ENCODE measurements at places on chromosomes 1 and 21.
A peak's percentile ranks its signal among the peaks of the same experiment; 100 is the strongest.

- no peak for DNase-seq
Observed at GRCh38 chr1:232172563-232172962, 457.4 kb downstream of the SIPA1L2 start.

DNA sequence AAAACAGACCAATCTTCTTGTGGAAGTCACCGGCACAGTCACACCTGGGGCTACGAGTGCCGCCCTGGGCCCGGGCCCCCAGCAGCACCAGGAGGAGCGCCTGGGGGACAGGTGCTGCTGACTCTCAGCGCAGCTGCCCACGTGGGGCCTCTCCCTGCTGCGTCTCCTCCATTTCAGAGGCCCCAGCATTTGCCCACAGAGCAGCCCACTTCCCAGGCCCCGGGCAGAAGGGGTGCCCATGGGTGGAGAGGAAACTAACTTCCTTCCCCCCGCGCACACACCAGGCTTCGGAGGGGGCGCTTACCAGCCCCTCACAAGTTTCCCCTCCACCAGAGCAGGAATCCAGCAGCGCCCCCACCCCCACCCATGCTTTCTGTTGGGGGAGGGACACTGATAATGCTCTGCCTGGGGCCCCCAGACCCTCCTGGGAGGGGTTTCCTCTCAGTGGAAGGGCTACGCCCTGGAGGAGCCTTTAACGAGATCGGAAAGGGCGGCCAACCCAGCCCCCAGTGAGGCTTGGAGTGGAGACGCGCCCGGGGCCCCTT is 440 bp downstream of the TNFRSF25 start:
- no peak for DNase-seq

DNA sequence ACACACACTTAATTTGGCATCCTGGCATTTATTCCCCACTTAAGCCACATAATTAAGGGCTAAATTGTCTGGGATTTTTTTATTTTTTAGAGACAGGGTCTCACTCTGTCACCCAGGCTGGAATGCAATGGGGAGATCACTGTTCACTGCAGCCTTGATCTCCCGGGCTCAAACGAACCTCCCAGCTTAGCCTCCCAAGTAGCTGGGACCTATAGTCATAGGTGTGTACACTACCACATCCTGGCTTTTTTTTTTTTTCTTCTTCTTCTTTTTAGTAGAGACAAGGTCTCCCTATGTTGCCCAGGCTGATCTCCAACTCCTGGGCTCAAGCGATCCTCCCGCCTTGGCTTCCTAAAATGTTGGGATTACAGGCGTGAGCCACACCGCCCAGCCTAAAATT is 24.2 kb downstream of the ZZZ3 start:
- DNase-seq = no peak

- no peak for DNase-seq
Observed at GRCh38 chr1:178652506-178653490, 72.2 kb upstream of the RALGPS2 start.

DNA sequence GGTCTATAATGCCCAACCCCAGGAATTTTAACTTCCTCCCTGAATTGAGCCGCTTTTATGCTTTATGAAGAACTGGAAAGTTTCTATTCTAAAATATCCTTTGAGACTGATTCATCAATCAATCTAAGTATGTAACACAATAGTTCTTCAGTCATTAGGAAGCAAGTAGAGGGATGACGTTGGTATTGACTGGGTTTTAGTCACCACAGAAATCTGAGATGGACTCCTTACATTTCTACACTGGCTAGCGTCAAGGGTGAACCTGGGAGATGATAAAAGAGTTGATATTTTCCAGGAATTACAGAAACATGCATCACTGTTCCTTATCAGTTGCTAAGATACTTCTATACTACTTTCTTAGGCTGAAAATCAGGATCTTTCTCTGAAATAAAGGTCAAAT is 308.0 kb downstream of the HMCN1 start:
- no peak for DNase-seq

DNA sequence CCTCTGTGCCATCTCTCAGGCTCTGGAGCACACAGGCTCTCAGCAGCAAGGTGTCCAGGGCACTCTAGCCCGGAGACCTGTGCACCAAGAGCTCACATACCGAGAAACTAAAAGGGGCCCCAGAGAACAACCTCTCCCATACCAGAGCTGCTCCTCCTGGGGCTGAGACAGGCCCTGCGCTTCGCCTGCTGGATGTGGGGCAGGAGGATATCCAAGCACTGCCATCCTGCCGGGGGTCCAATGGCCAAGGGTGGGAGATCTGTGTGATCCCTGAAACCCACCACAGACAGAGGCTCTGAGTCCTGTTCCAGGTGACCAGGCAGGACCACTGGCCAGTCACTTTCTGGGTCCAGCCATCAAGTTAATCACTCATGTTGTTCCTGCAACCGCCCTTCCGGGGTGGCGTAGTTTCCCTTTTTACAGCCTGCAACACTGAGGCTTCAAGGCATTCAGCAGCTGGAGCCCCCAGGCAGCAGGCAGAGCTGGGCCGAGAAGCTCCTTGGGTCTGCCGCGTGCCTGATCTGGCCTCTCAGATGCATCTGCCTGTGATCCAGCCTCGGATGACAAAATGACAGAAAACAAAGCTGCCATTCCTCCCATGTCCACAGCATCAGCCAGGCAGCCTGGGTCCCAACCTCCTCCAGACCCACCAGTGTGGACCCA is 36.7 kb upstream of the ACTRT2 start:
- DNase-seq = no peak

DNA sequence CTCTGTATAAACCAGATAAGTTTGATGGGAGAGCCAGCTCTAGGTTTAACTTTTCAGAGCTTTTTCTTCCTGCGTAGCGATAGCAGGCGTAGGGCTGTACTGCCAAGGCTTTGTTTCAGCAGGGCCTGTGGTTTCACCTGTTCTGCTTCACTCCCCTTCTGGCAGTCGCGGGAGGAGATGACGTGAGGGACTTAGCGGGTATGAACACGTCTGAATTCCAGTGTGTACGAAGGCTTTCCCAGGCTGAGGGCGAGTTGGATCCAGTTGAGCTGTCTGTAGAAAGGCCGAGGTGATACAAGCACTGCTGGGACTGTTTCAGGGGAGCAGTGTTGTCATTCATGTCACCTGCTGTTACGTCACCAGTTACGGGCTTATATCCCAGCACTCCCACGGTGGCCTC is 21.2 kb downstream of the PEX14 start:
- no peak for DNase-seq

GRCh38 chr21:42411197-42411869 is 7.6 kb downstream of the UBASH3A start:
- no peak for DNase-seq

GRCh38 chr1:25896266-25896665 is 10.0 kb downstream of the STMN1 start:
- no peak for DNase-seq

DNA sequence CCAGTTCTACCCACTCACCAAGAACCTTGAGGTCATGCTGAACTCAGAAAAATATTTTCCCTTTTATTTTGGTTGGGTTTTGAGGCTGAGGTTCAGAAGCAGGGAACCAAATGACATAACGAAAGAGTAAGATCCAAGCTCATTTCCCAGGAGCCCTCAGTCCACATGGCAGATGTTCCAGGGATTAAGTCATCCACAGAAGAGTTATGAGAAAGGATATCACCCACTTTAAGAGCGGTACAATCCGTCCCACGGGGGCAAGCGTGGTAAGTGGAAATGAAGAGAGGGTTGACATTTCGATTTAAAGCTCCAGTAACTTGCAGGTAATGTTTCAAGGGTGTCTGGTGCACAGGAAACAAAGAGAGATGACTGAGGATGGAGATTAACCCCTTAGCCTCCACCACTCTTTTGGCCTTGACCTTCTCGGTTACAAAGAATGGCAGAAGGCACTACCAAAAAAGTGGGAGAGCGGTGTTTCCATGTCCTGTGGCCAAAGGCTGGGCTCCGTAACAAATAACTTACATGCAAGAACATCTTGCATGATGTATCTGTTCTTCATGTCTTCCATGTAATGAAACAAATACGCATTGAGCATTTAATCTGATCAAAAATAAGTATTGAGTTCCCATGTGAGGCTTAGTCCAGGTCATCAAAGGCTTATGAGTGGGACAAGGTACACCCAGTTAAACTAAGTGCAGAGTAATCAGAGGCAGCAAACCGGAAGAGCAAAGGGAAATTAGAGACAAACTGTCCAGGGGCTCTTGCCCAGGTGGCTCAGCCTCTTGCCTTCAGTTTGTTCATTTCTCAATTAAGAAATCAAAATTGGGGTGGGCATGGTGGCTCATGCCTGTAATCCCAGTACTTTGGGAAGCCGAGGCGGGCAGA is 241.4 kb downstream of the TOMM20 start:
- DNase-seq = no peak

GRCh38 chr1:1672181-1672965 is 13.6 kb upstream of the CDK11B start:
- DNase-seq = no peak

- no peak for DNase-seq
Observed at GRCh38 chr1:157724537-157725220, 24.1 kb upstream of the FCRL3 start.

GRCh38 chr1:25004355-25004754 is 74.3 kb upstream of the RUNX3 start:
- no peak for DNase-seq

- DNase-seq = peak; percentile 44
Observed at GRCh38 chr1:40476924-40477677, at the start of gene ZFP69. Gene ZFP69 (plus strand): TSS chr1:40477290. CDS start chr1:40479362, 2,072 bp downstream.

- no peak for DNase-seq
Observed at GRCh38 chr1:205189131-205189530, 22.4 kb downstream of the DSTYK start.

- DNase-seq = no peak
Observed at GRCh38 chr1:163205513-163205912, 2.8 kb upstream of the RGS5 start.

DNA sequence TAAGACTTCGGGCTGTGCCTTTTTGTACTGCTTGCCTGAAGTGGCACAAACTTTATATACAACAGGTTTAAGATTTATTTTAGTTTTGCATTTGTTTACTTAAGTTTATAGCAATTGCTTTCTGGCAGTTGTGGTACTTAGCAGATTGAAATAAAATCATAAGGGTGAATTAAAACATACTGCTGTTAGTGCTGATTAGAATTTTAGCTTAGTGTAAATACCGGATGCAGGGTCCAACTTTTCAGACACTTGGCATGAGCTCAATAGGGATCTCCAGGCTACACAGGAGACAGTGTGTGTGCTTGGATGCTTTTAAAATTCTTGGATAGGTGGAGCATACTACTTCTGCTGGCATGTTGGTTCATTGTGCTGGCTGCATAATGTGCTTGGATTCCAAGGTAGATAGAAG is 159.6 kb downstream of the NFIA start:
- no peak for DNase-seq

- DNase-seq = no peak
Observed at GRCh38 chr1:204599098-204599497, 82.9 kb downstream of the MDM4 start.

DNA sequence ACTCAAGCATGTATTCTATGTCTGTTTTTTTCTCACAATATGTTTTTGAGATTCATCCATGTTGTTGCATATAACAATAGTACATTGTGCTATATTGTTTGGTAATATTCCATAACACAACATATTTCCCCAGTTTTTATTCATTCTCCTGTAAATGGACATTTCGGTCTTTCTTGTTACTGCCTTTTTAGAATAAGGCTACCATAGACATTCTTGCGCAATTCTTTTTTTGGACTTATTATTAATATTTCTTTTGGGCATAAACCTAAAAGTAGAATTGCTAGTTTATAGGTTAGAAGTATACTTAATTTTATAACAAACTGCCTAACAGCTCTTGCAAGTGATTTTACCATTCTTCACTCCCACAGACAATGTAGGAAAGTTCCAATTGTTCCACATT is 573.0 kb downstream of the ADGRL2 start:
- DNase-seq = no peak

DNA sequence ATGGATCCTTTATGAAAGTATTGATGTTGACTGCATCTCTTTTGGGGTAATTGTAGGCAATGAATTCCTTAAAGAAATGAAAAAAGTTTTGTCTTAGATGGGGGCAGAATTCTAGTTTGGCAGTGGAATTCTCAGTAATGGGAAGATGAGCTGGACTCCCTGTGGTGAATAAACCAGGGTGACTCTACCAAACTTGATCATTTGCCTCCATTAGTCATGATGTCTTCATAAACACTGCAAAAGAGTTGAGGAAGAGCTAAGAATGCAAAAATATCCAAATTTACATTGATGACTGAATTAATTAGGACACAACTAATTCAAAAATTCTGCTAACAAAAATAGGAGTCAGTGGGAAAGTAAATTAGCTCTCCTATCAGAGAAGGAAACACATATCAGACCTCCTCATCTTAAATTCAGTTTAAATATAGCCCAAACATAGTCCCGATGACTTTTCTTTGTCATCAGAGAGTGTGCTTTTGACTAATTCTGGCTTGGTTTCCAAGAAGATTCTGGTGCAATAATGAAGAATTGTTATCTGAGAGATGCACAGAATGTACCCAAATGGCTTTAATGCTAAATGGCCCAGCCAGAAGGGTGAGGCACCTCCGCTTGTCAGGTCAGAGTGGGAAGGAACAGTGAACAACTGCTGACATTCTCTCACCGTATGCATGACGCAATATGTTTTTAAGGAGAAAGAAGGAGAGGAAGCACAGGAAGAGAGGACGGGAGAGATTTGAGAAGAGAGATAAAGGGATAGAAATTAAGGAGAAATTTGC is 525.1 kb downstream of the LMO4 start:
- no peak for DNase-seq

DNA sequence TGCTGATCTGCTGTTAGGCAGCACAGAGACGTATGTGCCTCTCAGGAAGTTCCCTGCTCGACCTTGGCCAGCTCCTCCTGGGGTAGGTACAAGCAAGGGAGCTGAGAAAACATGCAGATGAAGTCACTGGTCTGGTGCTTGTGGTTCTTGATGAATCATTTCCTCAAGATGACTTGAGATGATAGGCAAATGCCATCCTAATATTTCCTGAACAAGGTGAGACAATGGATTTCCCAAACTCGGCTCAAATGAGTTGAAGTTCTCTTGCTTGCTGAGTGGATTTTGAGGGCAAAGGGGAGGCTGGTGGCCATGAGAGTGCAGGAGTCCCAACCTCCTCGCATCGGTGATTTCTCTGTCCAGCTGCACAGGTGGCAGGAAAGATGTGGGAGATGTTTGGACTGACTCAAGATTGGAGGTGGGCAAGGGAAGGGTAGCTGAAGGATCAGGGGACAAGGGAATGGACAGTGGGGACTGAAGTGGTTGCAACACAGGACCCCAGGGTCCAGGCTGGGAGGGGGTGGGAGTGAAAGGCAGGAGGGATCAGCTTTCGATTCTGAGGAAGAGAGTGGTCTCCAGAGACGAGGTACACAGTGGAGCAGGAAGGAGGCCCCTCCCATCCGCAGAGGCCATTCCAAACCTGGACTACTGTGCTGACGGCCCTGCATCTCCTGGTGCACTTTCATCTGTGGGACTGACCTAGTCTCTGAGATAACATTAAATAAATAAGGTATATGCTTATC is 63.9 kb downstream of the CAPN2 start:
- DNase-seq = no peak

- DNase-seq = no peak
Observed at GRCh38 chr1:94079080-94079940, 41.6 kb downstream of the ABCA4 start.

GRCh38 chr1:239719642-239720258 is 333.4 kb downstream of the CHRM3 start:
- peak; percentile 11 for DNase-seq

- no peak for DNase-seq
Observed at GRCh38 chr1:200837931-200838571, 34.7 kb upstream of the GPR25 start.

- DNase-seq = no peak
Observed at GRCh38 chr1:234004591-234004990, 100.1 kb downstream of the SLC35F3 start.

GRCh38 chr1:46549697-46550681 is 1.5 kb downstream of the KNCN start:
- DNase-seq = no peak

GRCh38 chr1:44265656-44266358 is 52.5 kb downstream of the DMAP1 start:
- DNase-seq = no peak

All from stimulated activated CD4-positive, alpha-beta T cell treated with anti-CD3 and anti-CD28 coated beads, Interleukin-12 subunit alpha, Interleukin-12 subunit beta, amount 100 ng/mL, for 24 hours (primary cell).